Sciatic nerve (tissue), 2 donors: ENCODE measurements at places on chromosomes 4 and X.

DNA sequence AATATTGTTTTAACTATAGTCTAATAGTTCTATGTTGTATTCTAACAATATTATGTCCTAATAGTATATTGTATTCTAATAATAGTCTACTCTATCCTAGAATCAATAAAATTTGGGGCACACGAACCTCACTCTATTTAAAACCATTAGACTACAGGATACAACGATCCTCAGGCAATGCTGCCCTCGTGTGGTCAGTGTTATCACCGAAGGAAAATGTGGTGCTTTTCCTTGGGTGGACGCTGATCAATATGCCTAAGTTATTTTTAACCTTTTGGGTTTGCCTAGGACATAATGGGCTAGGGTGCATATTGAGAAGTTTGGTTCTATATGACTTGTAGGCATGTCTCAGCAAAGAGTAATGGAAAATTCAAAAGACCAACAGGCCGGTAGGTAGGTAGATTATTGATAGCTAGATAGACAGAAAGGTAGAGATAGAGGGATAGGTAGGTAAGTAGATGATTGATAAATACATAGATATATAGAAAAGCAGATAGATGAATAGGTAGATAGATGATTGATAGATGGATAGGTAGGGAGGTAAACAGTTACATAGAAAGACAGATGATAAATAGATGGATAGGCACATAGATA is 75.1 kb downstream of the PRKX start:
- DNase-seq: peak; percentile 71

GRCh38 chr4:3107691-3108121 is 33.2 kb downstream of the HTT start:
- peak; percentile 72 for DNase-seq

DNA sequence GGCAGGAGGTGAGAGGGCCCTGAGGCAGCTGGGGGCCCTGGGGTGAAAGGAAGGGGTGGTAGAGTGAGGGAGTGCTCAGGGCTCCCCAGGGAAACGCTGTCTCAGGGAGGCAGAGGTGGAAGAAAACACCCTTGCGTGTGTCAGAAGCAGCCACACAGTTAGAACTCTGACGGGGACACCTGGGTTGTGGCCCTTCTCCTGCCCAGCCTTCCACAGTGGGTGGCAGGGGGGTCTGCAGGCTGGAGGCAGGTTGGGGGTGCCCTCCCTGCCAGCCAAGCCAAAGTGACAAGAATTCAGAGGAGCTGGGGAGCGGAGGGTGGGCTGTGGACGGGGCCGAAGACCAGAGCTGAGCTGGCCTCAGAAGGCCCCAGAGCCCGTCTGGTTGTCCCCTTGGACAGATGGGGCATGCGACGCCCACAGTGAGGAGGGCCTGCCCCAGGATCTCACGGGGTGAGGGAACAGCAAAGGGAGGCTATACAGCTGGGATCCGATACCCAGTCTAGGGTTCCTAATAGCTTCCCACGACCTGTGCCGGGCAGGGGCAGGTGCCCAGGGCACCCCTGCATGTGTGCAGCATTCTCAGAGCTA is 105.2 kb upstream of the ADRA2C start:
- DNase-seq: no peak

DNA sequence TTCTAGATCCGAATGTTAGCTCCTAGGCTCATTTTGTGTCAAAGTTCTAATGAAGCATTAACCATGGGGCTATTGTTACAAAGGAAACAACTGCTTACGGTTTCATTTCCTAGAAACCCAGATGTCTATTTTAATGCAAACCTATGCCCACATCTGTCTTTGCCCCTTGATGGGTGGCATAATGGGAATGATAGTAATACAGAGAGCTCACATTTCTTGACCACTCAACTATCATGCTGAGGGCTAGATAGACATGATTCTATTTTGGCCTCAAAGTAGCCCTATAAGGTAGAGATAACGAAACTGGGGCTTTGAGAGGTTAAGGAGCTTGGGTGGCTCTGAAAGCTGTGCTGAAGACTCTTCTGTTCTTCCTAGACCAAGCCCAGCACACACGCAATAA is 1.9 kb downstream of the TLR7 start:
- no peak for DNase-seq

DNA sequence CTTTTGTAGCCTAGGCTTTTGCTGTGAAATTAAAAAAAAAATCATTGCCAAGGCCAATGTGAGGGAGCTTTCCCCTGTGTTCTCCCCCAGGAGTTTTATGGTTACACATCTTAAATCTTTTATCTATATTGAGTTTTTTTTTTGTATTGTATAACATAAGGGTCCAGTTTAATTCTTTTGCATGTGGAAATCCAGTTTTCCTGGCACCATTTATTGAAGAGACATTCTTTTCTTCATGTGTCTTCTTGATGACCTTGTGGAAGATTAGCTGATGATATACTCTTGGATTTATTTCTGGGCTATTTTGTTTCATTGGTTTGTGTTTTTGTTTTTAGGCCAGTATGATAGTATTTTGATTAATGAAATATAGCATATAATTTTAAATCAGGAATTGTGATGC is 225.0 kb downstream of the ADAM29 start:
- no peak for DNase-seq

GRCh38 chrX:155998116-155998515 is 620 bp downstream of the IL9R start:
- no peak for DNase-seq

DNA sequence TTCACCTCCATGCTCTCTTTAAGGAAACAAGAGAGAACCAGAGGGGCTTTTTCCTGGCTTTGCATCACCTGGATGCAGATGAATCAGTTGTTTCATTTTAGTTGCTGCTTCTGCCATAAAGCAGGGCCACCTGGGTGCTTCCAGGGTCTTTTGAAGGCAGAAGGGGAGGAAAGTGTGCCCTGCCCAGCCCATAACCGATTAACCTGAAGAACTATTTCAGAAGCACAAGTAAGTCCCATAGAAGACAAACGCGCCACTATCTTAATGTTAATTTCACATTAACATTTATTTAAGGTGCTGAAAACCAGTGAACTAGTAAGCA is 32.1 kb downstream of the IRF2 start:
- no peak for DNase-seq
